CD4-positive, alpha-beta memory T cell (primary cell): ENCODE measurements at places on chromosomes 7 and 10. TPM values are rescaled to one million over a fixed set of nuclear protein-coding genes. Genes with fewer than 3 reads are reported as not detected.

DNA sequence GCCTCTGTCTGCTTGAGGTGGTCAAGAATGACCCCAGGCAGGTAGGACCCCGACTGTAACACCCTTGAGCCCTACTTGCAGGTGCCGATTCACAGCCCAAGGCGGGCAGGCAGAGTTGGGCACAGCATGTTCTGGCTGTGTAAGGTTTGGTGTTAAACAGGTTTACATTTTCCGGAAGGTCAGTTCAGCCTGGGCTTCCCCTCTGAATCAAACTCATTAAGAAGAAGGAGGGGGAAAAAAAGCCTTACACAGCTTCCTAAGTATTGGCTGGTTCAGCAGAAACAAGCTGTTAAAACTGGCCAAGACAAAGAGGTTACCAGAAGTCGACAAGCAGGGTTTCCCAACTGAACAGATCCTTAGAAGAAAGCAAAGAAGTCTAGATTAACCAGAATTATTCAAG is 132.7 kb downstream of the PRPF18 start:
- no peak for DNase-seq
- peaks cover 16% of the 10 kb centered on the region for H3K4me1 ChIP-seq
- H3K36me3 ChIP-seq, result no peaks in the 10 kb centered on the region
- no peak overlapping the region for H3K4me3 ChIP-seq
- H3K27me3 ChIP-seq, result no peaks in the 10 kb centered on the region

GRCh38 chr10:115996031-115996430 is 277.0 kb downstream of the GFRA1 start:
- H3K27ac ChIP-seq, result no peak overlapping the region
- DNase-seq, result no peak
- no peaks in the 10 kb centered on the region for H3K4me1 ChIP-seq
- H3K4me3 ChIP-seq, result no peak overlapping the region
- H3K36me3 ChIP-seq, result no peaks in the 10 kb centered on the region

GRCh38 chr7:98352621-98353020 is 48.3 kb downstream of the BAIAP2L1 start:
- no peak overlapping the region for H3K27ac ChIP-seq
- H3K36me3 ChIP-seq, result no peaks in the 10 kb centered on the region
- DNase-seq, result no peak
- no peaks in the 10 kb centered on the region for H3K27me3 ChIP-seq
- H3K4me1 ChIP-seq, result no peaks in the 10 kb centered on the region
- no peak overlapping the region for H3K4me3 ChIP-seq

GRCh38 chr7:95690367-95690947 is 81.9 kb upstream of the DYNC1I1 start:
- no peaks in the 10 kb centered on the region for H3K4me1 ChIP-seq
- H3K36me3 ChIP-seq, result no peaks in the 10 kb centered on the region
- no peak overlapping the region for H3K4me3 ChIP-seq
- no peak for DNase-seq
- H3K27me3 ChIP-seq, result no peaks in the 10 kb centered on the region
- H3K27ac ChIP-seq, result no peak overlapping the region

DNA sequence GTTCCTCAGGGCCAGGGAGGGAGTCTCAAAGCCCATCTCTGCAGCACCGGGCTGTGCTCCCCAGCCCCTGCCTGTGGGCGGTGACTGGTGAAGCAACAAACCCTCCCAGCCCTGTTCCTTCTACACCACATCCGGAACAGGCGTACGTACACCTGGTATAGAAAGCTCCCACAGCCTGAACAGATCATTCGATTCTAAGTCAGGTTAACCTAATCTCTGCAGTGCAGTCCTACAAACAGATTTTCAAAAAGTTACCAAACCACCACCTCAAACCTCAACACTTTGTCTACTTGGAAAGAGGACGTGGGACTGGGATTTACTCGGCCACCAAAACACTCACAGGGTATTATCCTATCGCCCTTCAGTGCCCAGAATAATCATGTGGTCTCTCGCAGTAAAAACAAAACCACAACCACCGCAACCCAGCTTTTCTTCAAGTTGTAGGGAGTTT is 238.4 kb downstream of the DIP2C start:
- no peaks in the 10 kb centered on the region for H3K27me3 ChIP-seq
- H3K27ac ChIP-seq, result peak overlapping the region; percentile 14
- H3K4me3 ChIP-seq, result no peak overlapping the region

Gene NUTM2E
- not detected for polyA plus RNA-seq

DNA sequence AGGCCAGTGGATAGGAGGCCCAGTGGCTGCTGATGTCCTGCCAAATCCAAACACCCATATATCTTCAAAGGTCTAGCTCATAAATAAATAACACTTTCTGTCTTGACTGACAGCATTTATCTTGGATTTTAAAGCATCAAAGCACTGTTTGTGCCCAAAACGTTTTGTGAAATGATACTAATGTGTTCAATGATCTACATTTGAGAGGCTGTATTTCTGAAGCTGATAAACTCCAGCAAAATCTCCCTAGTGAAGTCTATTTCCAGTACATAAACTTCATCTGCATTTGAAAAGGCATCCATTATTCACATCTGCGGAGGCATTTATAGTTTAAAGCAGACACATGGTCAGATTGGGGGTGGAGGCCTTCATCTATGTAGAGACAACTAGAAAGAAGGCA is 276.3 kb downstream of the HPSE2 start:
- H3K27me3 ChIP-seq, result no peaks in the 10 kb centered on the region
- H3K4me1 ChIP-seq, result no peaks in the 10 kb centered on the region
- H3K4me3 ChIP-seq, result no peak overlapping the region
- DNase-seq, result no peak
- no peaks in the 10 kb centered on the region for H3K36me3 ChIP-seq
- no peak overlapping the region for H3K27ac ChIP-seq

DNA sequence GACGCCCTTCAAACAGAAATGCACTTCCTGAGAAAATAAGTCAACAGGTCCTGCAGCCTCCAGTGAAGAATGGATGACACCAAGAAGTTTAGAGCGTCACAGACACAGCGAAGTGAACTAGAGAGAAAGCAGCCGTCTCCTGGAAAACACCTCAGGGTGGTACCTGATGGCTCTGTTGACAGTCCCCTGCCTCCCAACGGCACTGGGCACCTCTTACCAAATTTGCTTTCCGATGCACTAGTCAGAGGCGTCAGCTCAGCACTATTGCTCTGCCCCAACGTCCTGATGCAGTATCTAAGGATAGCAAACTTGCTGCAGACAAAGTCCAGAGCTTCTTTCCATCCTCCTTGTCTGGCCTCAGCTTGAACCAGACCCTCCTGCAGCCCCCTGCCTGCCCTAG is 38.3 kb downstream of the SFMBT2 start:
- no peak overlapping the region for H3K27ac ChIP-seq
- peaks cover 40% of the 10 kb centered on the region for H3K36me3 ChIP-seq
- no peaks in the 10 kb centered on the region for H3K4me1 ChIP-seq
- no peak for DNase-seq
- H3K4me3 ChIP-seq, result no peak overlapping the region

DNA sequence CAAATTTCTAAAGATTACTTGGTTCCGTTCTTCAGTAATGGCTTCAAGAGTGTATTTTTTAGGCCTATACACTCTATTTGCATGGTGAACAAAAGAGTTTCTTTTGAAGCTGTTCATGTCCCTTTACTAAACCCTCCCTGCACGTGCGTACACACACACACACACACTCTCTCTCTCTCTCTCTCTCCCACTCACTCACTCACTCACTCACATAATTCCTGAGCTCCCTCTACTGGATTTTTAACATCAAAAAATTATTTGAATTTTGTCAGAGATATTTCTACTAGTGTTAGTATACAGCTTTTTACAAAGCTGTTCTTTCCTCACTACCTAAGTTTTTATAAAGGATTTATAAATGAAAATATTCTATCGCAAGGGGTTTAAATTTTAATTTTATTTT is 85.9 kb downstream of the UBE3C start:
- H3K36me3 ChIP-seq, result peaks cover 41% of the 10 kb centered on the region
- no peak overlapping the region for H3K27ac ChIP-seq
- no peaks in the 10 kb centered on the region for H3K4me1 ChIP-seq
- H3K4me3 ChIP-seq, result no peak overlapping the region

DNA sequence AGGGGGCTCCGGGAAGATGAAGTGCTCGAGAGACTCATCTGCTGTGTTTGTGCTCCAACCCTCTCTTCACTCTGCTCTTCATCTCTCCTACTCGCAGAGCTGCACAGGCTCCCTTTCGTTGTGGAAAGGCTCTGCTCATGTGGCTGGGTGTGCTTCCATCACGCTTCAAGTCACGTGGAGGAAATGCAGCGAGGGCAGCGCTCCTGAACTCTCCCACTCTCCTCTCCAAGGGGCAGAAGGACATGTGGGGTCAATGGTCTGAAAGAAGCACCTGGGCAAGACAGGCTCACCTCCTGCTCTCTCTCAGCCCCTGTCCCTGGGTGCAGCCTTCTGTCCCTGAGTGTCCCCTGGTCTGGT is 72.6 kb downstream of the USP6NL start:
- no peak overlapping the region for H3K4me3 ChIP-seq
- H3K27me3 ChIP-seq, result no peaks in the 10 kb centered on the region
- H3K27ac ChIP-seq, result no peak overlapping the region
- no peak for DNase-seq
- H3K36me3 ChIP-seq, result no peaks in the 10 kb centered on the region

DNA sequence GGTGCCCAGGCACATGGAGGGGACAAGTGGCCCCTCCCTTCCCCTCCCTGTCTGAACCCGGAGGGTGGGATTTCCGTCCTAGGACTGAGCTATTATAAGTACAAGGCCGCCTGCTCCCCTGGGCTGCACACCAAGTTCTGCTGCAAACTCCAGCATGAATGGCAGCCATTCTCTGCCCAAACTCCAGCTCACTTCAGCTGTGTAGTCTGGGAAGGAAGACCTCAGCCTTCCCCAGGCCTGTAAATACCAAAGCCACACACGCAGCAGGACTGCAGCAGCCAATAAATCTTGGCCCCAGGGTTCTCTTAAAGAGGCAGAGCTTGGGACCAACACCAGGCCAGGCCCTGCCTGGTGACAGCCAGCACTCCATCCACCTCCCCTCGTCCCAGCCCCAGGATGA is 291.3 kb upstream of the ZMIZ1 start:
- H3K27me3 ChIP-seq, result no peaks in the 10 kb centered on the region
- H3K4me1 ChIP-seq, result no peaks in the 10 kb centered on the region
- H3K36me3 ChIP-seq, result no peaks in the 10 kb centered on the region
- H3K4me3 ChIP-seq, result no peak overlapping the region
- DNase-seq, result no peak

- no peaks in the 10 kb centered on the region for H3K36me3 ChIP-seq
- DNase-seq, result no peak
- H3K27me3 ChIP-seq, result no peaks in the 10 kb centered on the region
- no peak overlapping the region for H3K4me3 ChIP-seq
Measured at GRCh38 chr7:151665368-151665767, 145.7 kb upstream of the RHEB start.

DNA sequence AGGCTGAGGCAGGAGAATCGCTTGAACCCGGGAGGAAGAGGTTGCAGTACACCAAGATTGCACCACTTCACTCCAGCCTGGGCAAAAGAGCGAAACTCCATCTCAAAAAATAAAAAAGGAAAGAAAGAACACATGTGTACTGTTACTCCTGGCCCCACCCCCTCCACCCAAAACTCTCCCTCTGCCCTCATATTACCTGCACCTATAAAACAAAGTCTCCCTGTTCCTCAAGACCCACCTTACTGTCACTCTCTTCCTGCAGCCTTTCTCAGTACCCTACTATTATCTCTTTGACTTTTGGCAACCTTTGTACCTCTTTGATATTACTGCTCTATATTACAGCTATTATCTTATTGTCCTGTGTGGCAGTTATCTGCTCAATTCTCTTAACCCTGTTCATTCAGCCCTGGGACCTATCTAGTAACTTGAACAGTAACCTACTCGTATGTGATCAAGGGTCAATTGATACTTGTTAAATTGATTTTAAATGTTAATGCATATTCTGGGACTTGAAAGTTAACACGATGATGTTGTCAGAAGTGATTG is 68.5 kb upstream of the CAPZA2 start:
- no peak overlapping the region for H3K27ac ChIP-seq
- no peak for DNase-seq
- no peak overlapping the region for H3K4me3 ChIP-seq
- no peaks in the 10 kb centered on the region for H3K27me3 ChIP-seq
- H3K36me3 ChIP-seq, result no peaks in the 10 kb centered on the region

DNA sequence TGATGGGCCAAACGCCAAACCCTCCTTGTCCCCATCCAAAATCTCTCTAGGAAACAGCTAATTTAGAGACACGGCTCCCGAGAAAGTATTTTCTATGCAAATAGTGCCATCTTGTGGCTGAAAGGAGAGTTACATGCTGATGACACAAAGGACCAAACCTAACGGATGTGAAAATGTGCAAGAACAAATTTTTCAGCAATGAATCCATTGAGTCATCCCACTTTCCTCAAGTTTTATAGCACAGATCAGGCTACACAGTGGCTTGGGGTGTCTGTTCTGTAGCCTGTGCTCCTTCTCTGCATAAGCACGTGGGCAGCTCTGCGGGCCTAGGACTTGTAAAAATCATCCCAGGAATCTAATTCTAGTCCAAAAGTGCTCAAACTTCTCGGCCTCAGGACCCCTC is 154.8 kb upstream of the PRR15 start:
- no peak overlapping the region for H3K27ac ChIP-seq
- peak; percentile 57 for DNase-seq
- H3K4me1 ChIP-seq, result no peaks in the 10 kb centered on the region
- H3K36me3 ChIP-seq, result no peaks in the 10 kb centered on the region
- H3K4me3 ChIP-seq, result no peak overlapping the region

DNA sequence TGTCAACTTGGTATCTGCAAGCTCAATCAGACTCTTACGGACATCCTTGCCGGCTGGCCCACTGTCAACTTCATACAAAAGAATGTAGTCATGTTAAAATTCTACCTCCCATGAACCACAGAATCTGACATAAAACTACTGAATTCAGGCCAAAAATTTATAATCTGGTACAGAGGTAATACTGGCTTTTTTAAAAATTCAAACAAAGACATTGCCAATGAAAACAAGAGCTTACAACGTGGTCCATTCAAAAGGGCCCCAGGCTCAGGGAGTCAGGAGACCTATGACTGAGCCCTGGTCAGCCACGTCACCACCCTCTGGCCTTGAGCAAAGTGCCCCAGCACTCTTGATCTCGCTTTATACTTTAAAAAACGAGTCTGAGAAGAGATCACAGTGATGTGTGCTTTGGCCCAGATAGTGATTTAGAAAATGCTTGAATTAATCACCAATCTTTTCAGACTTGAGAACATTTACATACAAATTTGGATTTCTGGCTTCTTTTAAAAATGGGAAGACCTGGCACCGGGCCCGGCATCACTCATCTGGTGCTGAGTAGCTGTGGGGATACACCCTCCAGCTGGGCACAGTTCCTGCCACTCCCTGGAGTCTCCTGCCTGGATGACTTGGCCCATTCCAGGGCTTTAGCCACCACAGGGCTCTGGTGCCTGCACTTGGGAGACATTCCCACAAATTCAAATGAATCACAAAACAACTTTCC is 94.1 kb downstream of the PIP4K2A start:
- H3K4me1 ChIP-seq, result peaks cover 98% of the 10 kb centered on the region
- no peaks in the 10 kb centered on the region for H3K27me3 ChIP-seq
- no peak for DNase-seq
- H3K27ac ChIP-seq, result peak overlapping the region; percentile 22
- no peak overlapping the region for H3K4me3 ChIP-seq
- H3K36me3 ChIP-seq, result no peaks in the 10 kb centered on the region

- no peaks in the 10 kb centered on the region for H3K27me3 ChIP-seq
- no peaks in the 10 kb centered on the region for H3K36me3 ChIP-seq
- H3K4me1 ChIP-seq, result peaks cover 4% of the 10 kb centered on the region
- H3K4me3 ChIP-seq, result no peak overlapping the region
Measured at GRCh38 chr7:24052572-24053260, 231.3 kb upstream of the NPY start.
